PC-9 (cell line): ENCODE measurements at places on chromosomes 3 and 15.

GRCh38 chr3:41502481-41502880 lies 303.2 kb downstream of the CTNNB1 start:
- no peak for DNase-seq

- no peak for DNase-seq
These were observed 196.4 kb upstream of the UBE3A start for GRCh38 chr15:25635191-25635590.

DNA sequence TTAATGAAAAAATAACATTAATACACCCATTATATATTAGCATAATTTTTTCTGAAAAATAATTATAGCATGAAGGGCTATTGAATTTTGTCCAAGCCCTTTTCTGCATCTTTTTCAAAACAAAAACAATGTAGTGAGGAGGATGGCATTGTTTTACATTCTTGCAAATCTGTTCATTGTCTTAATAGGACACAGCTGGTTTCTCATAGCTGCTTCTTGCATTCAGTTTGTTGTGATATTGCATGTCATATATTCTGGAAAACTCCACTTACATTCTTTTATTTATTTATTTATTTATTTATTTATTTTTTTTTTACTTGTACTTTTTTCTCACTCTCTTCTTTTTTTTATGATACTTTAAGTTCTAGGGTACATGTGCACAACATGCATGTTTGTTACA lies 107.4 kb downstream of the NR1D2 start:
- no peak for DNase-seq

GRCh38 chr15:70947351-70948335 lies 55.0 kb downstream of the LRRC49 start:
- DNase-seq, result no peak

DNA sequence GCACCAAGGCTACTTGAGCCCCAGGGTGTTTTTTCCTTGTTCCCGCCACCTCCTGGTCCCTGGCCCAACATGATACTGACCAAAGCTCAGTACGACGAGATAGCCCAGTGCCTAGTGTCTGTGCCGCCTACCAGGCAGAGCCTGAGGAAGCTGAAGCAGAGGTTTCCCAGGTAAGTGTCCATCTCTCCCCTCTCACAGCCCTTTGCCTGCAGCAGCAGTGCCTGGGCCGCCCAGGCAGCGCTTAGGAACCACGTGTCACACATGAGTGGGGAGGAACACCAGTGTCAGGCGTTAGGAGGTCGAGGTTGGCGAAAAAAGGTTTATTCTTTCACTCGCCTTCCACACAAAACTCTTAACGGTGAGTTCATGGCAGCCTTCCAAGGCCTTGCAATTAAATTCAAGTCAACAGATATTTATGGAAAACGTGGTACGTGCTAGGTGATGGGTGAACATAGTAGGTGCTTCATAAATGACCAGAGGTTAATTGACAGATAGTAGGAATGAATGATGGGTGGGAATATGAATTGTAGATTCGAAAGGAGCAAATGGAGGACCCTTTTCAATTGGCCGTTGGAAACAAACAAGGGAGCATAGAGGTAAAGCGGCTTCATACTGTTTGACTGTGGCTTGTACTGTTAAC lies 486 bp downstream of the CDIN1 start:
- DNase-seq, result no peak

GRCh38 chr3:131619821-131620220 lies 117.0 kb upstream of the MRPL3 start:
- no peak for DNase-seq

DNA sequence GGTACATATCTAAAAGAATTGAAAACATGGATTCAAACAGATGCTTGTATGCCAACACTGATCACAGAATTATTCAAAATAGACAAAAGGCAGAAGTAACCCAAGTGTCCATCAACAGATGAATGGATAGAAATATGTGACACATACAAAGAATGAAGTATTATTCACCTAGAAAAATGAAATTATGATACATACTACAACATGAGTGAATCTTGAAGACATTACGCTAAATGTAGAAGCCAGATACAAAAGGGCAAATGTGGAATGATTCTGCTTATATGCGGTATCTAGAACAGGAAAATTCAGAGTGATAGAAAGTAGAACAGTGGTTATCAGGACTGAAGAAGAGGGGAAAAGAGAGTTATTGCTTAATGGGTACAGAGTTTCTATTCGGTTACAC lies 26.2 kb upstream of the SLC12A8 start:
- DNase-seq, result no peak

DNA sequence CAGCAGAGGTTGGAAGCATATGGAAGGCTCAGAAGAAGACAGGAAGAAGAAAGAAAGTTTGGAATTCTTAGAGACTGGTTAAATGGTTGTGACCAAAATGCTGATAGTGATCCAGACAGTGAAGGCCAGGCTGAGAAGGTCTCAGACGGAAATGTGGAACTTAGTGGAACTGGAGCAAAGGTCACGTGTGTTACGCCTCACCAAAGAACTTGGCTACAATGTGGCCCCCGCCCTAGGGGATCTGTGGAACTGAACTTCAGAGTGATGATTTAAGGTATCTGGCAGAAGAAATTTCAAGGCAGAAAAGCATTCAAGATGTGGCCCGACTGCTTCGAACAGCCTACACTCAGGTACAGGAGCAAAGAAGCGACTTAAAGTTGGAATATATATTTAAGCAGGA lies 83.1 kb downstream of the MYO5A start:
- DNase-seq, result no peak

GRCh38 chr3:129892857-129893580 lies 492 bp downstream of the TMCC1 start:
- DNase-seq, result peak; percentile 83

GRCh38 chr3:40308725-40309417 lies 636 bp upstream of the EIF1B start:
- no peak for DNase-seq

DNA sequence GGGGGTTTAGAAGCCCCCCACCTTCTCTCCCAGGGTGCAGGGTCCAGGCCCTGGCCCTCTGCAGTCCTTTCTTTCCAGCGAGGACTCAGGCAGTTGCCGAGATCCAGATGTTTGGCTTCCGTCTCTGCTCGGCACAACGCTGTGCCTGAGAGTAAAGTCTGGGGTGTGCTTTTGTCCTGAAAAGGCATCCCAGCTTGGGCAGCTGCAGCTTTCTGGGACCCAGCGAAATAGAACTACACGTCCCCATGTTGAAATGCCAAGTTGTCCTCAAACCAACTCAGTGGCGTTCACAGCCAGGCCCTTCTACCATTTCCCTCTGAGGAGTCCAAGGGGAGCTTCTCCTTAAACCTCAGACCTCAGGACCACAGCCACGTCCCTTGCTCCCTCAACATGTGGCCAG lies 23.1 kb downstream of the FGD5 start:
- no peak for DNase-seq
